ENCODE measurements at places on chromosomes 11 and 22.

- DNase-seq: no peak
Measured at GRCh38 chr22:23183061-23183698, 2.9 kb downstream of the BCR start.

- DNase-seq: no peak
Measured at GRCh38 chr22:44394246-44395117, 81.7 kb upstream of the SHISAL1 start.

GRCh38 chr22:30325065-30325720 is 1.5 kb downstream of the TBC1D10A start:
- no peak for DNase-seq

DNA sequence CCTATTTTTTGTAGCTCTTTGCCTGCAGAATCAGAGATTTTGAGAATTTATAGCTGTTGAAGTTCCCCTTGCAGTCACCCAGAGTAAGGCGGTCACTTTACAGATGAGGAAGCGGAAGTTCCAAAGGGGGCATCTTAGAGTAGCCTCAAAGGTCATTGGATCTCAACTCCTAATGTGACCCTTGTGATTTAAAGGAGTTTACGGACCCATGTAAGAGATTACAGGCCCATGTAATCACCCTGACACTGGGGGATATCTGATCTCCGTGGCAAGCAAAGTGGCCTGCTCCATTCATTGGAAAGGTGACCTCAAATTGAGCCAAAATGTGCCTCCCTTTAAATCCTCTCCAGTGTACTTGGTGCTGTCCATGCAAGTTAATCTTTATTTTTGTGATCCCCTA is 15.7 kb downstream of the P2RX3 start:
- no peak for DNase-seq

GRCh38 chr11:59611570-59612565 is 3.7 kb downstream of the OSBP start:
- no peak for DNase-seq

Measured in CD4-positive, alpha-beta T cell treated with Interleukin-6 at 100 ng/mL for 8 hours (primary cell).